Renal cortex interstitium (tissue), 15 donors: ENCODE measurements at places on chromosomes 6 and 20.
A peak's percentile ranks its signal among the peaks of the same experiment; 100 is the strongest.

- no peak for DNase-seq
Measured at GRCh38 chr6:79719248-79719960, 88.3 kb downstream of the SH3BGRL2 start.

DNA sequence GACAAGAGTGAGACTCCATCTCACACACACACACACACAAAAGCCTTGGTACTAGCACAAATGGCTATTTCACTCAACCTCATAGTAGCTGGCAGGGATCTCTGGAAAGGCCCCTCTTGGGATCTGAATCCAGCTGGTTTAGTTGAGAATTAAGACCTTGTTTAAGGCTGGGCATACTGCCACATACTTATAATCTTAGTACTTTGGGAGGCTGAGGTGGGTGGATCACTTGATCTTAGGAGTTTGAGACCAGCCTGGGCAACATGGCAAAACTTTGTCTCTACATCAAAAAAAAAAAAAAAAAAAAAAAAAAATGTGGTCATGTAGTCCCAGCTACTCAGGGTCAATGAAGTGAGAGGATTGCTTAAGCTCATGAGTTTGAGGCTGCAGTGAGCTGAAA lies 628.3 kb downstream of the MMUT start:
- no peak for DNase-seq

- DNase-seq: no peak
Measured at GRCh38 chr6:131769385-131770141, 38.3 kb upstream of the ENPP1 start.

- peak; percentile 29 for DNase-seq
Measured at GRCh38 chr6:32589596-32590449, at the start of gene HLA-DRB1. Gene HLA-DRB1, minus strand, starts transcription at chr6:32589848. Its CDS starts 106 bp downstream, at chr6:32589742.
